Activated CD4-positive, alpha-beta T cell treated with anti-CD3 and anti-CD28 coated beads for 24 hours (primary cell): ENCODE measurements at places on chromosomes 3 and 15.

DNA sequence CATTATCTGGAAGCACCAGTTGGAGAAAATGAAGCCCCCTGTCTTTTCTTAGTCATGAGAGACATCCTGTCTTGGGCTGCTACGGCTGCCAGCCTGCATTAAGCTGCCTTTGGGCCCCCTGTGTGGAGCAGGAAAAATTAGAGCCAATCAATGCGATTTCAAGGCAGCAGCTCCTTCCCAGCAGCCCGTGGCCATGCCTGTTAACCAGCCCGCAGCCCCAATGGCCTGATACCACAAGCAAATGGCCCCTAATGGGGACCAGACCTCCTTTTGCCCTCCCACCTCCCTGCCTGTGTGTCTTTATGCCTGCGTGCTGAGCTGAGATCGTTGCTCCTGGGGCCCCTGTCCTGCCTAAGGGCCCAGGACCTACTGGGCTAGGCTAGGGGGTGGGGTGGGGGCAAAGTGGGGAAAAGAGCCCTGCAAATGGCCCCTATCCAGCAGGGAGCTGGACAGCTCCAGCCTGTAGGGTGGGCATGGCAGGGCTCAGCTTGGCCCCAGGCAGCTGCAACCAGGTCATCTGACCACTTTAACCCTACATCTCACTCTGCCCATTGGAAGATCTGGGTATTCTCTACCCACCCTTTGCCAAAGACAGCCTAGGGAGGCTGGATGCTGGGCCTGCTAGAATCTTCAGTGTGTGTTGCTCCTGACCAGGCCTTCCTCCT lies 53.8 kb upstream of the MRPS22 start:
- no peak for DNase-seq

- no peak for DNase-seq
Observed at GRCh38 chr3:188299708-188300107, 145.8 kb downstream of the LPP start.

- no peak for DNase-seq
Observed at GRCh38 chr3:192844836-192845525, 72.7 kb downstream of the MB21D2 start.

DNA sequence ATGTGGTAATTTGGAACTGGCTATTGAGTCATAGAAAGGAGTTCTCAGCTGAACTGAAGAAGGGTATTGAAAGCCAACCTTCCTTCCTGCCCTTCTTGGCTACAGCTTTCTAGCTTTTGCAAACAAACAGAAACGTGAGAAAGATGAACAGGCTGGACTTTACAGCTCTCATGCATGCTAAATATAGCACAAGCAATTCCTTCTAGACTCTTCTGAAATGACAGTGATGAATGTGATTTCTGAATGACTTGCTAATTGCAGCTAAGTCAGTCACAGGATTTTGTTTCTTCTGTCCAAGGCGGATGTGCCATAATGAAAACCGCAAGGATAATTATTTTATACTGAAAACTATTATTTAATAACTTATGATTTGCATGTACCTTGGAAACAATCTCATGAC lies 36.3 kb downstream of the BCHE start:
- no peak for DNase-seq

DNA sequence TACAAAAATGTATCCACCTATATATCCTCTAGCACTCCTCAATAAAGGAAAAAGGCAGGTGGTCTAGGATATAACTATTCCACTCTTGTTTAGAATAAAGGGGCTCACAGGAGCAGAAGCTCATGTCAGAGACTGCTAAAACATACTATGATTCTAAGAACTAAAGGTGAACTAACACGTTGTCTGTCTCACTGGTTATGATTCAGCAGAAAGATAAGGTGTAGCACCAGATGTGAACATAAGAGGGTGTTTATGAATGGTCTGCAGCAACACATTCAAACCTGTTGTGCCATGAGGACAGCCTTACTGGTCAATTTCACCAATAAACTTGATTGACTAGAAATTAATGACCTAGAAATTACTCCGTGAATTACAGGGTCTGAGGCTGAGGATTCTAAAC lies 4.6 kb downstream of the PEX11A start:
- no peak for DNase-seq

DNA sequence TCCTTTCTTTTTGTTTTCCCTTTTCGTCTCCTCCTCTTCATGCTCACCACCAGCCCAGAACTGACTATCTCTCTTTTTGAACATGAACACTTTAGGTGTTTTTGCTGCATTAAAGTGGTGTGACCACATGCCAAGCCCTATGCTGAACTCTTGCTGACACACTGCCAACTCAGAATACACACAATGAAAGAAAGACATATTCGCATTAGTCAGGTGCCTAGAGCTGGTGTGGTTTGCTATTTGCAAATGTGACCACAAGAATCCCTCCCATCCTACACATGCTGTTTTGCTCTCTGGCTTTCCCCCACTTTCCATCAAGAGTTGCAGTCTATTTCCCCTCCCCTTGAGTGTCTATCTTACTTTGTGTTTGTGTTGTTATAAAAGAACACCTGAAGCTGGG lies 967.8 kb upstream of the CFAP20DC start:
- peak; percentile 28 for DNase-seq

DNA sequence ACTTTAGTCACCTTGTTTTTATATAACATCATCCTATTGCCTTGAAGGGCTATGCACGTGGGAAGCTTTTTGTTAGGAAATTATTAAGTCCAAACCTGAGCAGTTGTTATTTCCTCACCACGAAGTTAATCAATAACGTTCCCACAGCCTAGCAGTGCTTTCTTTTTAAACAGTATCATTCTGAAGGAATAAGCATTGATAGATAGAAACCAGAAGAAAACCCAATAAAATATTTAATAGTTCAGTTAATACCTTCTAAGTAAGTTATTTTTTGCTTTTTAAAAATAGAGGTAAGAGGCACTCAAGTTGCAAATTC lies 149.3 kb downstream of the KCNMB2 start:
- DNase-seq, result no peak

DNA sequence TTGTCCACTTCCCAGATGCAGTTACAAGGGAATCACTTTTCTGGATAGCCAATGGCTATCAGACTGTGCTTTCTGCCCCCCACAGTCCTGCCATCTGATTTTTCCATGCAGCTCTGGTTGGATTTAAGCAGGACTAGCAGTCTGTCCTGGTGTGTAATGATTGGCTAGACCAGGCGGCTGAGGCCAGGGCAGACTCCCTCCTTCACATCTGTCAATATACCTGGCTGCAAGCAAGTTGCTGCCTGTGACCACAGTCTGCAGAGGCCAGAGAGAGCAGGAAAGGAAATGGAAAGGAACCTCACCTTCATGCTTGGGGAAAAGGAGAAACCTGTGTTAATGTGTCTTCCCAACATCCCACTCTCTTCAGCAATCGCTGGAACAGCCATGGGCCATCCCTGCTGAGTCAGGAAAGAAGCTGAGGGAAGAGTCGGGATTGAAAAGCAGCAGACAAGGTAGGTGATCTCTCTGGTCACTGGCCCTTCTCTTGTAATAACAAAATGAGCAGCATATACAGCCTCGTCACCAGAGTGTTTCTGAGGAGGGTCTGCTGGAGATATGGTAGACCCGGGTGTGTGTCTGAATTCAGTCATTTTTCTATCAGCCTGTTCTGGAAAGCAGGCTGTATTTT lies 126.7 kb upstream of the PHLDB2 start:
- DNase-seq, result no peak

GRCh38 chr3:176469694-176470205 lies 727.5 kb downstream of the TBL1XR1 start:
- DNase-seq, result no peak

GRCh38 chr3:122235147-122235546 lies 51.7 kb downstream of the CASR start:
- DNase-seq, result no peak

DNA sequence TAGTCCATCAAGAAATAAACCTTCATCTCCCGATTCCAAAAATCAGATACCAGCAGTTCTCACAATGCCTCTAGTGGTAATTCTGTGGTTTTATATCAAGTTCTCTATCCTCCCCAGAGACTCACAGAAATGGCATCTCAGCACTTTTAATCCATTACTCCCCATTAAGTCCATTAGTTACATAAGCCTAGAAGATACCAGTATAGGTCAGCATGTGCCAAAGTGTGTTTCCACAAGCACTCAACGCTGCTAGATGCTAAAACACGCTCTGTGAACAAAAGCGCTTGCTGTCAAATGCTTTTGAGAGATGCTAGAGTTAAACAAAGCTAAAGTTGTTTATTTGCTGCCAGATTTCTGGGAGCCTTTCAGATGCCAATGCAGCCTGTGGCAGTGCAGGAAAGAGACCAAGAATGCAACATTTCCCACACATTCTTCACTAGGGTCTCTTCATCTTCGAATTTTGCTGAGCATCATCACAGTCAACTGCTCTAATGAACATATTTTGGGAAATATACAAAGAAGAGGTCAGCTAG lies 918.8 kb upstream of the CFAP20DC start:
- DNase-seq, result no peak

- DNase-seq, result no peak
Observed at GRCh38 chr3:15265655-15266509, 59.8 kb downstream of the CAPN7 start.

GRCh38 chr15:99449514-99449913 lies 116.3 kb upstream of the MEF2A start:
- no peak for DNase-seq

GRCh38 chr3:81742581-81742980 lies 18.9 kb downstream of the GBE1 start:
- DNase-seq, result no peak

GRCh38 chr3:177144922-177145321 lies 52.4 kb downstream of the TBL1XR1 start:
- no peak for DNase-seq

DNA sequence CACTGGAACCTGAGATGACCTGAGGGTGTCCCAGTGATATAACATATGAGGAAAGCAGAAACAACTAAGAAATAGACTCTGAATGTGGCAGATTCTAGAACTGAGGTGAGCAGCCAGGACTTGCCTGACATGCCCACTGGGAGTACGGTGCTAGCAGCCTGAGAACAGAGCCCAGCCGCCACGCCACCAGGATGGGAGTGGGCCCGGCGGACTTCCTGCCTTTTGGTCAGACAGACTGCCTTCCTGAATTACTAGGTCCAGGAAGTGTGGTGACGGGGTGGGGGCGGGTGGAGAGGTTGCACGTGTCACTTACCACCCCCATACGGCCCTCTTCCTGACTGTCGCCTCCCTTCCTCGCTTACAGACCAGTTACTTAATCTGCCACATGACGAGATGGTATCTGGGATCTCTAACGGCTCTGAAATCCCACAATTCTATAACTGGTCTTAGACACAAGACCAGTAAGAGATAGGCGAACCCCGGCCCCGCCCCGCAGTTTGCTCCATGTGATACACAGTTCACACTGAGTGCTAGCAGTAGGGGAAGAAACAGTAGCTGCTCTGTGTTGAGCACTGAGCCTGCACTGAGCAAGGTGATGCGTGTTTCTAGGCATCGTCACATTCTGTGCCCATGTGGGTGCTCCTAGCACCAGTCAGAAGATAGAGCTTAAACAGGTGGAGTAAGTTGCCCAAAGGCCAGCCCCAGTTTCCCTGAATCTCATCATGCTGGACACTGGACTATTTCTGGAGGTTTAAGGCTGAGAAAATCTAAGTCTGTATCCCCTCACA lies 95.7 kb downstream of the CPN2 start:
- peak; percentile 41 for DNase-seq

- DNase-seq, result no peak
Observed at GRCh38 chr3:12454816-12455121, 29.5 kb upstream of the TSEN2 start.

- DNase-seq, result no peak
Observed at GRCh38 chr3:186107215-186108105, 1.4 kb downstream of the ETV5 start.

- DNase-seq, result no peak
Observed at GRCh38 chr3:34183611-34184340, 385.3 kb downstream of the PDCD6IP start.

GRCh38 chr3:134847349-134847748 lies 52.3 kb downstream of the EPHB1 start:
- DNase-seq, result no peak

GRCh38 chr3:79246875-79247724 lies 520.7 kb downstream of the ROBO1 start:
- no peak for DNase-seq

DNA sequence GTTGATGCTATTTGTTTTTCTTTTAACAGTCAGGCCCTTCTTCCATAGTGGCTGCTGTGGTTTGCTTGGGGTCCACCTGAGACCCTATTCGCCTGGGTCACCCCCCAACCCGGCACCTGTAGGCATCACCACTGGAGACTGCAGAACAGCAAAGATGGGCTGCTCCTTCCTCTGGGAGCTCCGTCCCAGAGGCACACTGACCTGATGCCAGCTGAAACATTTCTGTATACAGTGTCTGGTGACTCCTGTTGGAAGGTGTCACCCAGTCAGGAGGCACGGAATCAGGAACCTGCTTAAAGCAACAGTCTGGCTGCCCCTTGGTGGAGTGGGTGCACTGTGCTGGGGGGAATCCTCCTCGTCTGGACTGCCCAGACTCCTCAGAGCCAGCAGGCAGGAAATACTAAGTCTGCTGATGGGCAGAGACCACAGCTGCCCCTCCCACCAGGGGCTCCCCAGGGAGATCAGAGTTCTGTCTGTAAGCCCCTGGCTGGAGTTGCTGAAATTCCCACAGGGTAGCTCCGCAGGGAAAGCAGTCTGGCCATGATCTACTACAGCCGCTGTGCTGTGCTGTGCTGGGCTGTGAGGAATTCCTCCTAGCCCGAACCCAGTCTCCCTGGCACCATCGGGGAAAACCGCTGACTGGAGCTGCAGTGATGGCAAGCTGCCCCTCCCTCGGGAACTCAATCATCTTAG lies 248.2 kb downstream of the TBC1D5 start:
- DNase-seq, result no peak
